ENCODE measurements at places on chromosomes 11 and 22. TPM values are rescaled to one million over a fixed set of nuclear protein-coding genes. Genes with fewer than 3 reads are reported as not detected.

GRCh38 chr22:33819743-33820142 is 100.5 kb downstream of the LARGE1 start:
- no peak for DNase-seq

DNA sequence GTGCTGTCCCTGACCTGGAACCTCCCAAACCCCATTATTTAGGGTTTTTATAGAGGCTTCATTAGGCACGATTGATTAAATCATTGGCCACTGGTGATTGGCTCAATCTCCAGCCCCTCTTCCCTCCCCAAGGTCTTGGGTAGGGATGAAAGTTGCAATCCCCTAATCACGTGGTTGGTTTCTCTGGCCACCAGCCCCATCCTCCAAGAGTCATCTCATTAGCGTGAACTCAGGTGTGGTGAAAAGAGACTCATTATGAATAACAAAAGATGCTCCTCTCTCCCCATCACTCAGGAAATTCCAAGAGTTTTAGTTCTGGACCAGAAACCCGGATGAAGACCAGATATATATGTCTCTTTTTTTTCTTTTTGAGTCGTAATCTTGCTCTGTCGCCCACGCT is 7.6 kb upstream of the MARK2 start:
- DNase-seq: no peak

DNA sequence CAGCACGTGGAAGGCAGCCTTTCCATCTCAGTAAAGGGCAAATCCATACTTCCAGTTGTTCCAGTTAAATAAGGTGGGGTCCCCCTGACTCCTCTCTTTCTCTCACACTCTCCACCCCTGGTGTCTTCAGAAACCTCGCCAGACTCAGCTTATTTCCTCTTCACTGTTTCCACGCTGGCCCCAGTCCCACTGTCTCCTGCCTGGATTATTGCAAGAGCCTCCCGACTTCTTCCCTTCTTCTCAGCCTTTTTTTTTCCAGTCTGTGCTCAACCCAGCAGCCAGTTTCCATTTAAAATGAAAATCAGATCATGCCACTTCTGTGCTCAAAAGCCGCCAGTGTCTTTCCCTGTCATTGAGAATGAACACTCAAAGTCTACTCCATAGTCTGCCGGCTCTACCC is 131.4 kb downstream of the PKNOX2 start:
- DNase-seq: no peak

DNA sequence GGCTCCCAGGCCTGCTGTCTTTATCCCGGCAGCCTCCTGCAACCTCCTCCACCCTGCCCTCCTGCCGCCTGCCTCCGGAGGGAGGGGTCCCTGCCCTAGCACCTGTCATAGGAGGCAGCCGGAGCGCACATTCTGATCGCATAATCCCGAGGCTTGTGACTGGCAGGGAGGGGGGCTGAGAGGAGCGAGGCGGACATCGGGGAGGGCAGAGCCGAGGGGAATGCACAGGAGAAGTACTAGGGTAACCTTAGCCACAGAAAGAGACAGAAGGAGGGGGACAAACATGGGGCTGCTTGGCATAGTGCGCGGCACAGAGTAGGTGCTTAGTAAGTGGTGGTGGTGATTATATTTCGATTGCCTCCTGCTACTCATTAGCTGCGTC is 9.2 kb upstream of the ALX4 start:
- no peak for DNase-seq

- no peak for DNase-seq
Measured at GRCh38 chr11:73114110-73114834, 27.8 kb downstream of the FCHSD2 start.

- DNase-seq: no peak
Measured at GRCh38 chr11:67657300-67657699, 6.8 kb upstream of the ACY3 start.

Gene OR52H1
- total RNA-seq: not detected

Gene CABP4
- total RNA-seq: 0.52 TPM

Gene LZTR1
- 76.3 TPM for total RNA-seq

Gene DUSP8
- 6.2 TPM for total RNA-seq

Gene CASP1
- total RNA-seq: 11.1 TPM

Measured in esophagus muscularis mucosa (tissue), 4 donors.